Activated CD4-positive, alpha-beta T cell treated with anti-CD3 and anti-CD28 coated beads, Interleukin-2, amount 10 ng/mL, durations not matched to agents 7 days and 5 days (primary cell): ENCODE measurements at places on chromosomes 2 and 18. TPM values are rescaled to one million over a fixed set of nuclear protein-coding genes. Genes with fewer than 3 reads are reported as not detected.

- DNase-seq, result no peak
Measured at GRCh38 chr2:136932700-136933099, 167.4 kb downstream of the THSD7B start.

GRCh38 chr2:25480561-25480960 is 138.8 kb upstream of the DNMT3A start:
- no peak for DNase-seq

DNA sequence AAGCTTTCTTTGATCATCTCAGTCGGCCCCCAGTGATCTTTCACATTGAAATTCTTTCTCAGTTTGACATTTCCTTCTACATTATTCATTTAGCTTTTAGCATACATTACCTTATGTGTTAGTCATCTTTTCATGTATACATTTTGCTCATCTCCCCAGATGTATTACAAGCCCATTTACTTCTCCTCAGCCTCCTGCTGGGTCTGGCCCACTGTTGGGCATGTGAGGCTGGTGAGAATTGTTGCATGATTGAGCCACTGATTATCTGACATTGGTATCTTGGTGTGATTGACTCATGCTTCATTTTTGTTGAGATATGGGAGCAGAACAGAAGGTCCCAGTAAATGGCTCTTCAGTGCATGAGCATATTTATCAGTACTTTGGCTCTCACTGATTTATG is 300.1 kb upstream of the DDX18 start:
- no peak for DNase-seq

- no peak for DNase-seq
Measured at GRCh38 chr2:236748801-236749200, 179.2 kb downstream of the ACKR3 start.

The SLC39A6 gene
- 20.1 TPM for total RNA-seq

The GKN2 gene
- not detected for total RNA-seq

The NETO1 gene
- not detected for total RNA-seq

The FAM124B gene
- total RNA-seq, result 0.73 TPM

The TUBA4B gene
- not detected for total RNA-seq
